Activated B cell treated with CpG ODN at 0.5 μM for 24 hours (primary cell): ENCODE measurements at places on chromosomes 13 and 19.

DNA sequence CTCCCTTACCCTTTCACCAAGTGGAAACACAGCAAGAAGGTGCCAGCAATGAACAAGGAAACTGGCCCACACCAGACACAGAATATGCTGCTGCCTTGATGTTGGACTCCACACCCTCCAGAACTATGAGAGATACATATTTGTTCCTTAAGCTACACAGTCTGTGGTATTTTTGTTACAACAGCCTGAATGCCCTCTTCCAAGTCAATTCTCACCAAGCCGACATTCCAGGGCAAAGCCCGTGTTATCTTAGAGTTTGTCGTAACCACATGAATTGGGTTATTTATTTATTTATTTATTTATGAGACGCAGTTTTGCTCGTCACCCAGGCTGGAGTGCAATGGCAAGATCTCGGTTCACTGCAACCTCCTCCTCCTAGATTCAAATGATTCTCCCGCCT, 14.9 kb downstream of the FGF21 start:
- no peak for DNase-seq

- DNase-seq, result no peak
Observed at GRCh38 chr19:9913237-9914000, 22.9 kb downstream of the OLFM2 start.

- no peak for DNase-seq
Observed at GRCh38 chr13:101520672-101521071, 68.2 kb downstream of the ITGBL1 start.

DNA sequence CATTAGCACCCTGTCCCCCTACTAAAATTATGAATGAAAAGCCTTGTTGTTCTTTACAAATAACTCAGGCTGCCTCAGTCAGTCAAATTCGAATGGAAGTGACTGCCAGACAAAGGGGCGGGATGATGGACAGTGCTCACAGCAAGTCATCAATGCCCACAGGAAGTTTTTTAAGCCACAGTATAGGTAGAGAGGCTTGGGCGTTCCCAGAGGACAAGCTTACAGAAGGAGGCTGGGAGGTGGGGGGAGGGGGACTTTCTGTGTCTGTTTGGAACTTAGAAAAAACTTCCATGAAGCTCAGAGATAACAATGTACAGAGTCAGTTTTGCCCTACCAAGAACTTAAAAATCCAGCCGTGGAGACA, 18.5 kb upstream of the SPRY2 start:
- no peak for DNase-seq
